ENCODE measurements at places on chromosomes 6 and 20.

GRCh38 chr6:79246891-79247290, 12.4 kb upstream of the HMGN3 start:
- DNase-seq = no peak

DNA sequence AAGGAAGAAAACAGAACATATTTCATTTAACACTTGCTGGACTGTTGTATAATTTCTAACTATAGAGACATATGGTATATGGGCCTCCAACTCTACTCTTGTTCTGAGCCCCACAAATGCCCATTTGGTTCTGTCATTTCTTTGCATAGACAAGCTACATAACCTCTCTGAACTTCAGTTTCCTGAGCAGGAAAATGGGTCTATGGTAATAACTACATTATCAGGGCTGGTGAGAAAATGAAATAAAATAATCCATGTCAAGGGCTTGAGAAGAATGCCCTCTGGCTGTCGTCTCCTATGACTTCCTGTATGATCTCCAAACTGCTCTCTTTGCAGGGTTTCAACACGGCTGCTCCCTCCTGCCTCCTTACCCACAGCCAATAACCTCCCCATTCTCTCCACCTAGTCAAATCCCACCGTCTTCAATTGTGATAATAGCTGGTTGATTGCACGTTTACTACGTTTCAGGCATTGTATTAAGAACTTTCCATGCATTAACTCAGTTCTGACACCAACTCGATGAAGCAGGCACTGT, 12.0 kb downstream of the ZCCHC3 start:
- DNase-seq = no peak

DNA sequence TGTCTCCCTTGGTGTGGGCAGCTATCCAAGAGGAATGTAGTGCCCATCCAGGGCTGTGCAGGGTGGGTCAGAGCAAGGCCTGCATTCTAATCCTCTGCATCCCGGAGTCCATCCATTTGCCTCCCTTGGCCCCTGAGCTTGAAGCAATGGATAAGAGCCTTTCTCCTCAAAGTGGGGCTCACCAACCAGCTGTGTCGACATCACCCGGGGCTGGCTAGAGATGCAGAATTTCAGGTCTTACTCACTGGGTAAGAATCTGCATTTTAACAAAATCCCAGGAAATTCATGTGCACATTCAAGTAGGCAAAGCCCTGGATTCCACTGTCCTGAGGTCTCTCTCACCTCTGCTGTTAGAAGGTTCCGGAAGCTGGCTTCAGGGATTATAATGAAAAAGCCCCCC, 95.3 kb downstream of the MDGA1 start:
- no peak for DNase-seq

- no peak for DNase-seq
Observed at GRCh38 chr6:55568808-55569439, 10.1 kb downstream of the HMGCLL1 start.

GRCh38 chr6:146481527-146481926, 62.1 kb upstream of the RAB32 start:
- DNase-seq = no peak
